Kidney glomerular epithelial cell (primary cell): ENCODE measurements at places on chromosomes 12 and 14.

DNA sequence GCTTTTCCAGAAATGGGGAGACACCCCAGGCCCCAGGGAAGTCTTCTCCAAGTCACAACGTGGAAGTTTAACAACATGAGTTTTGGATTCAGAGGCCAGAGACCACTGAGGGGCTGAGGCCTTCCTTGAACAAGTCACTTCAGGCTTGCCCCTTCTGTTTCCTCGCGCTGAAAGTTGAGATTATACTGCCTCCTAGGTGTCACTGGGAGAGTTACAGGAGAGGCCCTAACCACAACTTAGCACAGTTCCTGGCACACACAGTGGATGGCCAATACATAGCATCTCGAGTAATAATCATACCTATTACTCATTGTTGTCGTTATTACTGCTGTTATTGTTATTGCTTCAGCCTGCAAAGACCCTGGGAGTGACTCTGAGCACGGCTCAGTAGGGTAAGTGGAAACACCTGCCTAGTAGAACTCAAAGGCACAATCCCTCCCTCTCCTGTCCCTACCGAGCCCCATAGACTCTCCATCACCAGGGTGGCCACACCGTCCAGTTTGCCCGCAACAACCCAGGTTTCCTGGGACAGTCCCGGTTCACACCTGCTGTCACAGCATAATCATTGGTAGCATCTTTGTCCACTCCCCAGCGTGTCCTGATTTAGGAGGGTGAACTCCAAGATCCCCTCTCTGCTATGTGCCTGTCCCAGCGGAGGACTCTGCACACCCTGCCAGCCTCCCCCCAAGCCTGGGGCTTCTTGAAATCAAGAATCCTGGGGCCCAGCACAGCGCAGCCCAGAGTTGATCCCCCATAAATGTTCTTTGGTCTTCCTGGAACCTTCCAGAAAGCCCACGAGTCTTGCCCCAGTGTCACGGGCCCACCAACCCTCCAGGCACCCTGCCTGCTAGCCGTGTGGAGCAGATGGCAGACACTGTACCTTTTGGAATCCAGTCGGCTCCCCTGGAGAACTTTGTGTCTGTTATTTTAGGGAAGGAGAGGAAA, 85.0 kb downstream of the SYNE3 start:
- DNase-seq = no peak

- no peak for DNase-seq
Observed at GRCh38 chr12:26422839-26423398, 227.5 kb downstream of the SSPN start.

GRCh38 chr14:67933266-67933665, 113.7 kb downstream of the RAD51B start:
- no peak for DNase-seq

DNA sequence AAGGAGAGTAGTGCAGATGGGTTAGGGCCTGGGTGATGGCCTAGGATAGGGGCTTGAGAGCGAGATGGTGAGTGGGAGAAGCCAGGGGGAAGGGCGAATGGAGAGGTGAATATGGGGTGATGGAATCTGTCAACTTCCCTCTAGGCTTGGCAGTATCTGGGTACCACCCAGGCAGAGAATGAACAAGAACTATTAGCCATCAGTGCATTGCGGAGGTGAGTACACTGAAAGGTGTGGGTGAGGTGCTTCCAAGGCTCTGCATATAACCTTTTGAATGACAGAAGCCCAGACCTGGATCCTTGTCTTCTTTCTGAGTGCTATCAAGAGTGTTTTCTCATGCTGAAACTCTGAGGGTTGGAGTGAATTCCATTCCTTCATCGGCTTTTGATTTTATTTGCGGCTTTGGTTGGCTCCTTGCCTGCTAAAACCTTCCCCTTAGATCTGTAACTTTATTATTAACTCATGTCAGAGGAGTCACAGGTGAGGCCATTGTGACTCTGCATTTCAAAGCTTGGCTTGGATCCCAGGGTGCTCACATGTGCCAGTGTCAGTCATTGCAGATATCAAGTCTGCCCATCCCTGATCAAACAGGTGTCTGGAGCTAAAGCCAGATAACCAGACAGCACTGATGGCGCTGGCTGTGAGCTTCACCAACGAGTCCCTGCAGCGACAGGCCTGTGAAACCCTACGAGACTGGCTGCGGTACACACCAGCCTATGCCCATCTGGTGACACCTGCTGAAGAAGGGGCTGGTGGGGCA, 18.6 kb downstream of the PEX5 start:
- DNase-seq = no peak

DNA sequence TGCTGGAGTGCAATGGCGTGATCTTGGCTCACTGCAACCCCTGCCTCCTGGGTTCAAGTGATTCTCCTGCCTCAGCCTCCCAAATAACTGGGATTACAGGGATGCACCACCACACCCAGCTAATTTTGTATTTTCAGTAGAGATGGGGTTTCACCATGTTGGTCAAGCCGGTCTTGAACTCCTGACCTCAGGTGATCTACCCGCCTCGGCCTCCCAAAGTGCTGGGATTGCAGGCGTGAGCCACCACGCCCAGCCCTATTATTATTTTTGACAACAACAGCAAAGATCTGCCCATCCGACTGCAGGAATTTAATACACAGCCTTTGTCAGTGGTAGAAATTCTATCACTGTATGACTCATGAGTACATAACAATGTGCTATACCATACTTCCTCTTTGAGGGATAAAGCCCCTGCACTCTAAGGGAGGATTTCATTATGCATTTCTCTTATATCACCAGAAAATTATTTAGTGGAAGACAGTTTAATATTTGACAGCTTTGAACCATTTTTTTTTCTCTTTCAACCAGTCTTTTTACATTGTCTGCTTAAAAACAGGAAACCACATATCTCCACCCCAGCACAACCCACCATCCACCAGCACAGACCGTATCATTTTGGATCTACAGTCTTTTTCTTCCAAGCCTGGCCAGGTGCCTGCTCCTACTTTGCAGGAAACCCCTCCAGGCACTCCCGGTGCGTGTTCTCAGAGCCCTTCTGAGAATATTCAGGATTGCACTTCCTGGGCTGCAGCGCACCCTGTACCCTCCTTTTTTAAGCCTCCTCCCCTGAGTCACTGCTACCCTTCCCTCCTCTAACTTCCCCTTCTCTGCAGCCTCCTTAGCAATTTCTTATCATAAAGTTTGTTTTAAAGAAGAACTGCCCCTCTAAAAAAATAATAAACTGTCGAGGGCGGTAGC, 594 bp downstream of the ARHGDIB start:
- DNase-seq = no peak

GRCh38 chr12:126998747-126999285, 1268.2 kb upstream of the TMEM132C start:
- DNase-seq = no peak

DNA sequence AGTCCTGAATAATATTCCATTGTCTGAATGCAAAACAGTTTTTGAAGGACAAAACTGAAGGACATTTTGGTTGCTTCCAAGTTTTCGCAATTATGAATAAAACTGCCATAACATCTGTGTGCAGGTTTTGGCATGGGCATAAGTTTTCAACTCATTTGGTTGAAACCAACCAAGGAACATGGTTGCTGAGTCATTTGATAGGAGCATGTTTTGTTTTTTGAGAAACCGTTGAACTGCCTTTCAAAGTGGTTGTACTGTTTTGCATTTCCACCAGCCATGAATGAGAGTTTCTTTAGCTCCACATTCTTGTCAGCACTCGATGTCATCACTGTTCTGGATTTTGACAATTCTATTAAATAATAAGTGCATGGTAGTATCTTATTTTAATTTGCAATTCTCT, 23.0 kb upstream of the GSG1 start:
- DNase-seq = no peak

DNA sequence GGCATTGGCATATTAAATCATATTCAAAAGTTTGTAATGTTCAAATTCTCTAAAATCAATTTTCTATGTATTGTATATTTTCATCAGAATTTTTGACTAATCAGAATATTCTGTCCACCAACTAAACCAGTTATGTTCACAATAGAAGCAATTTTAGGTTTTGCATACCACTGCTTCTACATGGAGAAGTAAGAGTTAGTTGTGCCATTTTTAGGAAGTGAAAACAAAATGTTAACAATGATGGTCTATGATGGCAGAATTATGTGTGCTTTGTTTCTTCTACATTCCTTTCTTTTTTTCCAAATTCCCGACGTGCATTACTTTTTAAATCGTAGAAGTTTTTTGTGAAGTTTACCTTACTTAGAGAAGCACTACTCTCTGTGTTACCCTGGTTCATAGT, 29.5 kb downstream of the ABHD12B start:
- no peak for DNase-seq

DNA sequence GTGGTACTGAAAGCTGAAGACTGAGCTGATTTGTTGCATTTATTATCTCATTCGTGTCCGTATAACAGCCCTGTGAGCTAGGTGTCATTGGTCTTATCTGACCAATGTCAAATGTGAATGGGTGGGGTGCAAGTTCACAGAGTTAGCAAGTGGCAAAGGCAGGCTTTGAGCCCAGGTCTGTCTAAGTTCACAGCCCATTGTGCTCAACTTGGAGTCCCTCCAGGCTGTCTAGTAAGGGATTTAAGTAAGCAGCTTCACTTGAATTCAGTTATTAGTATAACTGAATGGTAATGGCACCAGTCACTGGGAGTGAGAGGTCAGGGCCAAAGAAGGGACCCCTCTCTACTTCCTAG, 8.5 kb downstream of the C1S start:
- no peak for DNase-seq

- no peak for DNase-seq
Observed at GRCh38 chr12:110750784-110751461, 8.2 kb upstream of the PPP1CC start.

DNA sequence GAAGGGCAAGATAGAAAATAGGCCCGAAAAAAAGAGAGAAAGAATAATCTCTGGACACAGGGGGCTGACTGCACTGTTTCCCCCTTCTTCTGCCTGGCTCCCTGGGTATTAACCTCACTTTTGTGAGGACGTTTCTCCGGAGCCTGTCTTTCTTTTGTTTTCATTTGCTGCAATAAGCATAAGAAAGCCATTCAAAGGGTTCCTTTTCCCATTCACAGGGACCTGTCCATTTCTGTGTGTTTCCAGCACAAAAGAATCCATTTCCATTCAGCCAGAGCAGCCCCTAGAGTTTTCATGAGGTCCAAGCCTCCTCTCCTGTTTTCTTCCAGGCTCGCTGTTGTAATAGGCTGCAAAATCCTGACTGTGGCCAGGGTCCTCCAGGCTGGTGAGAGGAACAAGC, 16.8 kb downstream of the PLXNC1 start:
- DNase-seq = no peak

DNA sequence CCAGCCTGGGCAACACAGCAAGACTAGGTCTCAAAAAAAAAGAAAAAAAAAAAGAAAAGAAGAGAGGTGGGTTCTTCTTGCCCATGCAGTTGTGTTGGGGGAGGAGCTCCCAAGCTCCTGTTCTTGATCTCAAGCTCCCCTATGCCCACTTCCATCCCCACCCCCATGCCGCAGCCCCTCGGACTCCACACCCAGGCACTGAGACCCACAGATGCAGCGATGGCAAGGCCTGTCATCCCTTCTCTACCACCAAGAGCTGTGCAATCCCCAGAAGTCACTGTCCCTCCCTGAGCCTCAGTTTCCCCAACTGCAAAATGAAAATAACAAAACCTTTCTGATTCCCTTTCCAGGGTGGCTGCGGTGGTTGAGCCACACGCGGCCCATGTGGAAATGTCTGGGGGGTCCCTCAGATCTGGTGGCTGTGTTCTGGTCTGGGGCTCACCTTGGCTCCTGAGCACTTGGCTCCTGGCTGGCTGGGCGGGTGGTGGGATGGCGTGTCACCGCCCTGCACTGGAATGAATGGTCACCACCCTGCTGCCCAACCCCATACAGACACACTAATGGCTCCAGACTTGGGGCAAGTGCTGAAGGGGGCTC, 22.6 kb upstream of the KIF26A start:
- DNase-seq = no peak

GRCh38 chr12:63362791-63363190, 211.8 kb upstream of the AVPR1A start:
- peak; percentile 22 for DNase-seq
